Femur (tissue), 1 donor: ENCODE measurements at places on chromosomes 7 and 10.

DNA sequence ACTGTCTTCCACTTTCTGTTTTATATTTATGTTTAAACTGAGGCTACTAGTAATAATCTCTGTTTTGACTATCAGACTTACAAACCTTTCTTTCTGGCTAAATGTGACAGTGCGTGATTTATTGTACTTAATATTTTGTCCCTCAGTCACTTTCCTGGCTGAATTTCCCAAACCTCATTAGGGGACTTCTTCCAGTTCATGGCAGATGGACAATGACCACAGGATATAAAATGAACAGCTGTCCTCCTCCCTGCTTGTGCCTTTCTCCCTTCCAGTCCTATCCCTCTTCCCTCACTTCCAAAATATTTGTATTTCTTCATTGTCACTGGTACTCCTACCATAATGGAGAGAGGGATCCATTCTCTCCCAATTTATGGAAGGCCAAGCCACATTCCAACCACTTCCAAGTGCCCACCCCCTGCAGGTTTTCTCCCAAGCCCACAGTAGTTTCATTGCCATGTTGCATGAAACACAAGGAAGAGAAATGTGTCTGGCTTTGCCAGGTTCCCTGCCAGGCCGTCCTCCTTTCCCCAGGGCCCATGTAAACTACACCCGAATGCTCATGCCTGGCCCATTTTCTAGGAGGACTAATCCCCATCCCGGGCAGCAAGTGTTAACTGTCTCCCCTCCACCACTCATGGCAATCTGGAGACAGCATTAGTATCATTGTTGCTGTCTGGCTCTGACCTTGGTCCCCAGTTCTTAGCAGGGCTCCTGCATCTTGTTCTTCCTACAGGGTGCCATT lies 269.5 kb upstream of the SLC26A5 start:
- DNase-seq = no peak

DNA sequence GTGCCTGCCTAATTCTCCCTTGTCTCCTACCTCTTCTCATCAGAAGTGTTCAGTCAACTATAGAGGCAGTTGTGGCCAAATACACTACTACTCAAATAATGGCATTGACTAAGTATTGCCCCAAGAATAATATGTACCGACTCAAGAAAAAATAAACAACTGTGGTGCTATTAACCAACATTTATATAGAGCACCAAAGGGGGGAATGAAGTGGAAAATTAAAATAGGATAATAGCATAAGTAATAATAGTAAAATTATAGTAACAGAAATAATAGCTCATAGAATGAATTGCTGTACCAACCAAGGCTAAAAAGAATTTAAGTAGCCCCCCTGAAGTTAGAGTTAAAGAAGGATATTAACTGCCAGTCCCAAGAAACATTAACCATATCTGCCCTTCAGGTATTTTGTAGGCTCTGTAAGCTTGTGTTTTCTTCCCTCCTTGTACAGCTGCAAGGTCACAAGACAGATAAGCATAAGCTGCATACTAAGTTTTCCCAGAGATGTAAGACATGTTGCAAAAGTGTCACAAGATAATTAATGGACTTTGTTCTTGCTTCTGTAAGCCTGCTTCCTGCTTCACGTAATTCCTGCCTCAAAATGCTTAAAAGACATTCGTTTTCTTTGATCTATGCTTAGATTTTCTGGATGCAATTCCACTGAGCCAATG lies 10.9 kb upstream of the CYREN start:
- no peak for DNase-seq

- no peak for DNase-seq
Observed at GRCh38 chr7:50317221-50317678, 12.7 kb downstream of the IKZF1 start.

DNA sequence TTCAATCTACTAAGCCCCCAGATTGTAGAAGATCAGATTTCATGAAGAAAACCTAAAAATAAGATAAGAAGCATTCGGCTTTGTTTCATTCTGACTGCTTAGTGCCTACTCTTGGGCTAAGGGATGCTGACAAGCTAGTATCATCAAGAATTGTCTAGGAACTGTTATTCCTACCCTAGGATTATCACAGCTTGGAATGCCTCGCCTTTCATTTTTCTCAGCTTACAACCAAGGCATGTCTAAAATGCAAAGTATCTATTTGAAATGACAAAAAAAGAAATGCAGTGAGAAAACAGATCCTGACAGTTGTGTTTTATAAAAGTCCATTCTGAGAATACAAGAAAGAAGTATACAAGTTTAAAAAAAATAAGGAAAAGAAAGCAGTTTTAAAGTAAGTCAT lies 441.0 kb downstream of the KCNMA1 start:
- no peak for DNase-seq

DNA sequence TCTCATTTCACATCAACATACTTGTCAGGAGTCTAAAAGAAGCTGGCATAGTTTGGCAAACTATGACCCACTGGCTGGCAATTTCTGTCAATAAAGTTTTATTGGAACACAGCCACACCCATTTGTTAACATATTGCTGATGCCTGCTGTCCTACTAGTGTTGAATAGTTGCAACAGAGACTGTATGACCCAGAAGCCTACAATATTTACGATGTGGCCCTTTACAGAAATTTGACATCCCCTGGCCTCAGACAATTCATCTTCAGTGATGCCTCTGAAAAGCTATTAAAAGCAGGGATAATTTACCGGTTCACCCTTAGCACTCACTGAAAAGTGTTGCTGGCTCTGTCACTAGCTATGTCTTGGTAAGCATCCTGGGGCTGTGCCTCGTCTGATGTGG lies 155.2 kb downstream of the ARID5B start:
- no peak for DNase-seq

DNA sequence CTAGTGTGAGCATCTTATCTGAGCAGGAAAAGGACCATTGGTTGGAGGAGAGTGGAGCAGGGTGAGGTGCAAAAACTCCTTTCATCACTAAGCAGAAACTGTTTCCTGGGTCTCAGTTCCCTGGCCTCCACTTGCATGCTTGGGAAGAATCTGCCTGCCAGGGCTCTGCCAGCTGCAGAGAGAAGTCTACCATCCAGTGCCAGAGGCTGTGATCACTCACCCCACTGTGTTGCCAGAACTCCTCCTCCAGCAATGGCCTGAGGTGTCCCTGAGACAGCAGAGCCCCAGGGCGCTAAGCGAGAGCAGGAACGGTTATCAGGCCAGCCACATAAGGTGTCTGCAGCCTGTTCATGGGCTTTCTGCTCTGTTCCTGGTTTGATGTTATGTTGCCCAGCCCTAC lies 991.4 kb downstream of the CCSER2 start:
- DNase-seq = no peak

DNA sequence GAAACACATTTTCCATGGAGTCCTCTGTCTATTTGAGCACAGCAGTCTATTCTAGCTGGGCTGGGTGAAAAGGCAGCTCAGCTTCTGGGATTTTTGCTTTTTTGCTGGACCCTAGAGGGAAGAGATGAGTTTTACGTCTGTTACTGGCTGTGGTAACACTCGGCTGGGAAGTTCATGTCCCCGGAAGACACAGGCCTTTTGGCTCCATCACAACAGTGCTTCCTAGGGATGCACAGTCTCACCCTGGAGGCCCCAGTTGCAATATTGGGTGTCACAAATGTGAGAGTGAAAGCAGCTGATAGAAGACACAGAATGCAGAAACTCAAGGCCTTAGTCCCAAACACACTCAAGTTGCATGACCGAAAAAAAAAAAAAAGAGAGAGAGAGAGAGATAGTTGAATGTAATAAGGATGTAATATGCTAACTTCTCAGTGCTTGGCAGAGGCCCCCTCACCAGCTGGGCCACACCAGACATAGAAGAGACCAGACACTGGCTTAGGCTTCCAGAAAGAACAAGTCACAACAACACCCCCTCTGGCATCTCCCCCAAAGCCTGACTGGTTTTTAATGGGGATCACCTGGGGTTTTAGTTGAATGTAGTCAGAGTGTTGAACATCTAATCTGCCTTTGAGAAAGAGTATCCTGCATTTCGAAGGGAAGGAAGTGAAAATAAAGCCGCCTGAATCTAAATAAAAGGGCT lies 545.4 kb upstream of the FZD8 start:
- DNase-seq = peak; percentile 69

- peak; percentile 78 for DNase-seq
Observed at GRCh38 chr10:6786579-6787031, 206.5 kb upstream of the PRKCQ start.

GRCh38 chr10:113854013-113854760 lies at the start of the genes DCLRE1A and NHLRC2:
Gene DCLRE1A (minus strand): TSS chr10:113854082. CDS start chr10:113853182, 900 bp downstream.
Gene NHLRC2 (plus strand): TSS chr10:113854661. CDS start chr10:113854873, 212 bp downstream.
- peak; percentile 87 for DNase-seq

GRCh38 chr7:50312250-50313162 lies 8.0 kb downstream of the IKZF1 start:
- DNase-seq = no peak

DNA sequence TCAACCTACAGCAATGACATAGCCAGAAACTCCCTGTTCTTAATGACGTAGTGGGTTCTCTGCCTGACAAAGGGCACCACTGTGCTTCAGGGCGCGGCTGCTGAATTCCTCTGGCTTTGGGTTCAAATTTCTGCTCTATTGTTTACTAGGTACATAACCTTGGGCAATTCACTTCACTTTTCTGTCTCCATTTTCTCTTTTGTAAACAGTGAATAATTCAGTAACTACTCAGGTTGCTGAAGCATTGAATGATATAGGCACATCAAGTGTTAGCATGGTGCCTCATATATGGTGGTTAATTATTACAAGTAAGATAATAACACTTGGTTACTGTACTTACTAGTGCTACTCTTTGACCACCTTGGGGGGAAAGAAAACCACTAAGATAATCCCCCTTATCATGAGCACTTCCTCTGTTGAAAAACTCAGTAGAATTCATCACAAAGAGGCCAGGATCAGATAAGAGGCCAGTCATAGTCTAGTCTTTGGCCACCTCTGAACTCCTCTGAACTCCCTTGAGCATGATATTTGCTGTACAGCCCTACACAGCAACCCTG lies 92.0 kb upstream of the AHR start:
- no peak for DNase-seq

- DNase-seq = no peak
Observed at GRCh38 chr7:2044311-2044882, 188.3 kb downstream of the MAD1L1 start.

DNA sequence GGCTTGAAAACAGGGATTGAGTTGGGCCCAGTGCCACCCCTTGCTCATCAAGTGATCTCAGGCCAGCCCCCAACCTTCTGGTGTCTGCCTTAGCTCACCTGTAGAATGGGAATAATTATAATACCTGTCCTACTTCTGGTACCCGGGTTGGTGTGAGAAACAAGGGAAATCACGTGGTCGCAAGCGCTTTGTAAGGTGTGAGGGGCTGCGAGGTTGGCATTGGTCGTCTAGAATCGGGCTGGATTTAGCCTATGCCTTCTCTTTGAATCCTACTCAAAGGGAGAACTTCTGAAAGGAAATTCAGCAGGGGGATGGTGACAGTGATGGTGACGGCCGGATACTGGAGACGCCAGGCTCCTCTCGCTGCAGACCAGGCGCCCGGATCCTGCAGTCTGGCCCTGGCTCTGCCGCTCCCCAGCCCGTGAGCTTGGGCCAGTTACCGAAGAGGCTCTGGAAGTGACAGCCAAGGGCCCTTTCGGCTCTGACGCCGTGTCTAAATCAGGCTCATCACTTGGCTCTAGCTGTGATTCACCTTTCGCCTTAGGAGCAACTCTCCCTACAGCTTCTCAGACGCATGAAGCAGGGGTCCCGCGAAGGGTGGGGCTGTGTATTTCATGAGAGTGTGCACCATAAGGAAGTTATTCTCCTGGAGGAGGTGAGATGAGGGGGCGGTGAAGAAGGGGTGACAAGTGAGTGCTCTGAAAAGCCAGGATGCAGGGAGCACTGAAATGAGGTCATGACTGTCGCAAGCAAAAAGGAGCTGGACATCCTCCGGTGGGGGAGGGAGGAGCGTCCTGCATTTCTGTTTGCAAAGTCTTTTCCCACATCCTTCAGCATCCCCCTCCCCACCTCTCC lies 4.0 kb upstream of the CREB5 start:
- DNase-seq = peak; percentile 52

- DNase-seq = no peak
Observed at GRCh38 chr7:7944619-7945282, 23.8 kb upstream of the GLCCI1 start.

GRCh38 chr7:79646278-79646677 lies 192.8 kb upstream of the MAGI2 start:
- DNase-seq = no peak

GRCh38 chr10:18279173-18279572 lies 138.9 kb downstream of the CACNB2 start:
- no peak for DNase-seq

DNA sequence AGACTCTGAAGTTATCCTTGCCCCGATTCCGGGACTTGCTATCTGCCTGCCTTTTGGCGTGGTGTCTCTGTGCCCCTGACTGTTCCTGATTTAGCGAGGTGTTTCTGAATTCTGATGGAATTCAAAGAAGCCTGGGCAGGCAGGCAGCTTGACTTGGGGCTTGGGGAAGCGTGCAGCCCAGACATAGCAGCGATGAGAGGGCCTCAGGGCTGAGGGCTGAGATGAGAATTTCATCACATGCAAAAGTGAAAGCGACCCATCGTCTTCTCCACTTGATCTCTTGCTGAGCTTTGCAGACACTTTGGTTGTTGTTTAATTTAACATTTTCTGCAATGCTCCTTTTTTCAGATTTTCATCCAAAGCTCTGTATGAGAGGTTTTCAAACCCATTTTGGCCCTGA lies 57.8 kb downstream of the TCF7L2 start:
- DNase-seq = no peak

DNA sequence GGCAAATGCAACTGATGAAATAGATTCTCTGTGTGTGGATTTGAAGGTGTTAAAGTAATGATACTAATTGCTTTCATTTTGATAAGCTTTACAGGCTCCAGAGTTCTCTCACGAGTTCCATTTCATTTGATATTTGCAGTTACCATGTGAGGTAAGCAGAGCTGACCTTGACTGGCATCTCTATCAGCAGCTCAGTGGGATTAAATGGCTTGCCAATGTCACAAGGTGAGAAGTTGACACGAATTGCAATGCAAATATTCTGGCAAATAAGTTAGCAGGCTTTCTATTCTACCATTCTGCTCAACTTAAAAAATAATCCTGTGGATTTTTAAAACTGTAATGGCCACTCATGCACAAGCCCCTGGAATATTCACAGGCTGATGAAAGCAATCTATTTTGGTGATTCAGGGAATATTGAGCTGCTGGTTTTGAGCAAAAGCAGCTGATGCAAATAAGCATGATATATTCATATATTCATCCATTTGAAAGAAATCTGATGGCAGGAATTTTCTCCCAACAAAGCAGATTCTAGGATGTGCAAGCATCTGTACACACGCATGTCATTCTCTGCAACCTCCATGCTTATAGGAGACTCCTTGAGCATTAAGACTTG lies 64.5 kb upstream of the ANKRD1 start:
- DNase-seq = no peak

GRCh38 chr7:116689790-116690259 lies 17.8 kb downstream of the MET start:
- DNase-seq = no peak

DNA sequence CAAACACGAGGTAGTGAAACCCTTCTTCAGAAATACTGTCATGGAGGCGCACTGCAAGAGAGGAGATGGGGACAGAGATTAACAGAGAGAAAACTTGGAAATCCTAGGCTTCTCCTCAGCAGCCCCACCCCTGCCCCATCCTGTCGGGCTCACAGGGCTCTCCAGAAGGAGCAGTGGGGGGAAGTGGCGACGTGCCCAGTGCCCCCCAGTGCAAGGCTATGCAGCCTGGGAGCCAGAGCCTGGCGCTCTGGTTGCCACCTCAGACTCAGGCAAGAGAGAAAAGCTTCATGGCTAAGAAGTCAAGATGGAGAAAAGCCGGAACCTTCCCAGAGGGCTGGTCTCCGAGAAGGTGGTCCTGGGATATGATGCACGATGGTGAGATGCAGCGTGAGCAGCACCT lies 21.2 kb downstream of the CAMK2G start:
- DNase-seq = no peak

GRCh38 chr10:66917104-66917503 lies 8.7 kb upstream of the LRRTM3 start:
- DNase-seq = no peak
